ENCODE measurements at places on chromosomes 11 and 22. TPM values are rescaled to one million over a fixed set of nuclear protein-coding genes. Genes with fewer than 3 reads are reported as not detected.

The SPDYC gene
- total RNA-seq = not detected

The P2RX6 gene
- not detected for total RNA-seq

The MUC2 gene
- total RNA-seq = not detected

The C22orf31 gene
- not detected for total RNA-seq

The OTOG gene
- total RNA-seq = not detected

The SLC5A12 gene
- not detected for total RNA-seq

The HTR3A gene
- total RNA-seq = not detected

The DCHS1 gene
- total RNA-seq = 73.1 TPM

The MS4A6A gene
- 2.9 TPM for total RNA-seq

The PHF21B gene
- not detected for total RNA-seq

The DSCAML1 gene
- total RNA-seq = not detected

The BDNF gene
- total RNA-seq = 2.6 TPM

The SPECC1L gene
- 79.3 TPM for total RNA-seq

The PRCP gene
- total RNA-seq = 170 TPM

The KCNJ4 gene
- total RNA-seq = not detected

The ZBTB16 gene
- 19.5 TPM for total RNA-seq

The MS4A4A gene
- not detected for total RNA-seq

The MTFP1 gene
- total RNA-seq = 30.3 TPM

The SEPTIN3 gene
- not detected for total RNA-seq

The SAA2 gene
- total RNA-seq = not detected

The ALDH3B1 gene
- total RNA-seq = 0.37 TPM

The SPON1 gene
- not detected for total RNA-seq

The SCGB1A1 gene
- not detected for total RNA-seq

The TMPRSS13 gene
- total RNA-seq = 0.46 TPM

The INCENP gene
- total RNA-seq = 73.6 TPM

The RAG1 gene
- 1.2 TPM for total RNA-seq

The APOA4 gene
- total RNA-seq = not detected

The LDHAL6A gene
- total RNA-seq = not detected

The CHRNA10 gene
- 3.0 TPM for total RNA-seq

The GNG3 gene
- not detected for total RNA-seq

The MEI1 gene
- 0.76 TPM for total RNA-seq

The UBQLN3 gene
- total RNA-seq = not detected

The OR6X1 gene
- total RNA-seq = not detected

The THAP12 gene
- 32.3 TPM for total RNA-seq

The DBX1 gene
- total RNA-seq = not detected

The VWCE gene
- total RNA-seq = 14.8 TPM

The OR52B4 gene
- total RNA-seq = not detected

The LIF gene
- total RNA-seq = 0.35 TPM

The ELMOD1 gene
- 0.53 TPM for total RNA-seq

The CDCA5 gene
- total RNA-seq = 34.1 TPM

The TSPAN18 gene
- total RNA-seq = 65.3 TPM

The C11orf16 gene
- total RNA-seq = not detected

The PATE4 gene
- total RNA-seq = not detected

The POTEH gene
- total RNA-seq = not detected

The CLP1 gene
- total RNA-seq = 20.9 TPM

The EXPH5 gene
- total RNA-seq = 0.09 TPM

The ARHGAP8 gene
- not detected for total RNA-seq

The CECR2 gene
- 2.1 TPM for total RNA-seq

The C22orf23 gene
- 0.46 TPM for total RNA-seq

The AIFM3 gene
- total RNA-seq = not detected

The CPT1A gene
- 52.1 TPM for total RNA-seq

The NDUFS8 gene
- total RNA-seq = 150 TPM

The ZNF70 gene
- 6.0 TPM for total RNA-seq

The OR4D11 gene
- total RNA-seq = not detected

The SYT13 gene
- not detected for total RNA-seq

The SLC25A18 gene
- not detected for total RNA-seq

The TMEM25 gene
- total RNA-seq = 18.9 TPM
